NCI-H1436 treated with DMSO at 0.1 percent for 48 hours (cell line): ENCODE measurements at places on chromosomes 12 and 14.

DNA sequence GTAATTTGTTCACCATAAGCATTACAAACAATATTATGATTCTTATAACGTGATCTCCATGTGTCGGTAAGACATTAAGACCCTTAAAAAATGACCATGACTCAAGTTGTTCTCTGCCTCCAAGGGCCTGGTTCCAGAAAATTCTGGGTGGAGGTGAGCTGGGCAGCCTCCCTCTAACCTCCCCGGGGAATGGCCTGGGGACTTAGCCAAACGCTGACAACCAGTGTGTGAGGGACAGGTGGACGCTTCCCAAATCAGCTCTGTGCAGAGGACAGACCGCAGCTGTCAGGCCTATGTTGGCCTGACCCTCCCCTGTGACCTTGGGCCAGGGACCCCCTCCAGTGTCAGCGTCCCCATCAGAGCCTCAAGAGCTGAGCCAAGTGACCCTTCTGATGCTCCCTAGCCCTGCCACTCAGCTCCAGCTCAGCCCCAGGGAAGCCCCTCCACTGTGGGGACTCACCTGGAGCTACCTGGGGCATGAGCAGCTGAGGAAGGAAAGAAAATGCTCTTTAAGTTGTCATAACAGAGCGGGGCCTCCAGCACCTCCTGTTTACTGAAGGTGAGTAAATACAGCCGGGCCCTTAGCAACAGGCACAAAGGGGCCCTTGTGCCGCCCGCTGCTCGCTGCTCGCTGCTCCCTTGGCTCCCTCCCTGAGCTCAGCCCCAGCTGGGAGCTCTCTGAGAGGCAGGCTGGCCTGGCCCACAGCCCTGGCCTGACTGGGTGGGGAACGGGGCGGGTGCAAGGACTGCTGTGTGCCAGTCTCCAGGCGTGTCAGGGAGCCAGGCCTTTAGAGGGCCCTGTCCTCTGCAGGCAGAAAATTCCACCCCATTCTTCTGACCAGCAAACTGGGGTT lies 116.6 kb downstream of the CALM1 start:
- peak; percentile 86 for DNase-seq

GRCh38 chr12:112167718-112168525 lies 42.6 kb downstream of the TRAFD1 start:
- DNase-seq, result no peak

- DNase-seq, result no peak
Observed at GRCh38 chr14:29149798-29150197, 383.2 kb downstream of the FOXG1 start.

DNA sequence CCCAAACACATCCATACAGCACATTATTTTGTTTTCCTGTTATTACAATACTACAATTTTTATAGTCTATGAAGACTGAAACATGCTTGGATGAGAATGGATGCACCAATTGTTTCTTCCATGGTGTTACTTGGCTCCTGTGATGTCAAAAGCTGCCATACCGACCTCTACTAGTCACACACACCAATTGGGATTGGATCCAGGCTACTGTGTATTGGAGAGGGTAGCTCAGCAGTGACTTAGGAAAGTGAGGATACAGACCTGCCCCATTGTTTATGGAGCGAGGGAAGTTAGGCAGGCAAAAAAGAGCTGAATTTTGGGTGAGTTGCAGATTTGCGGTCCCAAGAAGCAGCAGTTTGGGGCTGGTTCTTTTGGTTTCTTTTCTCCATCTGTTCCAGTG lies 30.8 kb upstream of the AKAP6 start:
- no peak for DNase-seq

DNA sequence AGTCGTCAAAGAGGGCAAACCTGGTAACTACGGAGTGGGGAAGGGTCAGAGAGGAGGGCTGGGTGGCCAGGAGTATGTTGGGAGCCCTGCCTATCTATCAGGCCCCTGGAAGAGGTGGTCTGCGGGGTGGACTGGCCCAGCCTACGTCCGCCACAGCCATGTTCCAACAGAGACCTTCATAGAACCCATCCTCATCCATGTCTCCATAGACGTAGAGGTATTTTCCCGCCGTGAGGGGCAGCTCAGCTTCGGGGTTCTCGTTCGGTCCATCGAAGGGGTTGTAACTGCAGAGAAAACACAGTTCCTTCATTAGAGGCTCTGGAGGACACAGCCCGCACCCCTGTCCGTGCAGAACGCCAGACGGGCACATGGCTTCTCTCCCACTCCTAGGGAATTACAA lies 107.3 kb downstream of the PIWIL1 start:
- DNase-seq, result no peak

GRCh38 chr12:129332286-129332685 lies 479.0 kb downstream of the GLT1D1 start:
- DNase-seq, result no peak

- DNase-seq, result peak; percentile 37
Observed at GRCh38 chr12:120761519-120761934, 35.9 kb downstream of the ACADS start.
